ENCODE measurements at places on chromosomes 4 and X. TPM values are rescaled to one million over a fixed set of nuclear protein-coding genes. Genes with fewer than 3 reads are reported as not detected.

The CENPC gene
- 15.7 TPM for total RNA-seq

The PLP1 gene
- total RNA-seq: 49.2 TPM

The GAGE12F gene
- not detected for total RNA-seq

The NOX1 gene
- not detected for total RNA-seq

The CTAG1A gene
- not detected for total RNA-seq

The PDZD4 gene
- 169 TPM for total RNA-seq

The REELD1 gene
- not detected for total RNA-seq

The MMRN1 gene
- total RNA-seq: not detected

The RP2 gene
- 6.1 TPM for total RNA-seq

The ZFYVE28 gene
- 3.9 TPM for total RNA-seq

The CPZ gene
- 28.8 TPM for total RNA-seq

The CXXC4 gene
- total RNA-seq: 1.8 TPM

DNA sequence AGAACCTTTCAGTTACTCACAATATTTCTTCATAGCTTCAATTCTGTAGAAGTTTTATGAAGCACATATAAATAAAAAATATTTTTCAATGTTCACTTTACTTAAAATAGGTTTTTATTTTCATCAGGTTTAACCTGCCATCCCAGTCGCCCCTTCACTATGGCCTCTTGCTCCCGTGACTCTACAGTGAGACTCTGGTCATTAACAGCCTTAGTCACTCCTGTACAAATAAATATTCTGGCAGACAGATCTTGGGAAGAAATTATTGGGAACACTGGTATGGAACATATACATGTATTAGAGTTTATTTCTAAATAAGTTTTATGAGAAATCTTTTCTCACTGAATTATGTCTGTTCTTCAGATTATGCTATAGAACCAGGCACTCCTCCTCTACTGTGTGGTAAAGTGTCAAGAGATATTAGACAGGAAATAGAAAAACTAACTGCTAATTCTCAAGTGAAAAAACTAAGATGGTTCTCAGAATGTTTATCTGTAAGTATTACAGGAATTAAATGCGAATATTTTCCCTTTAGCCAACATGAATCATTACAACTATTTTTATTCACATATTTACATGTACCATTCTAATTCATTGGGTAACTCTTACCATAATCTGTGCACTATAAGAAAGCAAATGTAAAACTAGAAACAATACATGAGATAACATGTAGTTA lies 45.6 kb downstream of the SPATA4 start:
- DNase-seq: no peak

GRCh38 chr4:118941149-118941548 lies 52.5 kb downstream of the SYNPO2 start:
- no peak for DNase-seq

GRCh38 chrX:121802881-121803412 lies 755.5 kb downstream of the GLUD2 start:
- no peak for DNase-seq

- DNase-seq: no peak
Measured at GRCh38 chr4:83093060-83093640, 21.4 kb downstream of the PLAC8 start.

- no peak for DNase-seq
Measured at GRCh38 chr4:74555231-74555630, 110.3 kb downstream of the AREG start.

- no peak for DNase-seq
Measured at GRCh38 chr4:181592221-181592745, 650.9 kb upstream of the TENM3 start.

- no peak for DNase-seq
Measured at GRCh38 chr4:42252315-42252714, 99.9 kb upstream of the BEND4 start.

- DNase-seq: no peak
Measured at GRCh38 chr4:133096972-133097371, 52.1 kb upstream of the PCDH10 start.

DNA sequence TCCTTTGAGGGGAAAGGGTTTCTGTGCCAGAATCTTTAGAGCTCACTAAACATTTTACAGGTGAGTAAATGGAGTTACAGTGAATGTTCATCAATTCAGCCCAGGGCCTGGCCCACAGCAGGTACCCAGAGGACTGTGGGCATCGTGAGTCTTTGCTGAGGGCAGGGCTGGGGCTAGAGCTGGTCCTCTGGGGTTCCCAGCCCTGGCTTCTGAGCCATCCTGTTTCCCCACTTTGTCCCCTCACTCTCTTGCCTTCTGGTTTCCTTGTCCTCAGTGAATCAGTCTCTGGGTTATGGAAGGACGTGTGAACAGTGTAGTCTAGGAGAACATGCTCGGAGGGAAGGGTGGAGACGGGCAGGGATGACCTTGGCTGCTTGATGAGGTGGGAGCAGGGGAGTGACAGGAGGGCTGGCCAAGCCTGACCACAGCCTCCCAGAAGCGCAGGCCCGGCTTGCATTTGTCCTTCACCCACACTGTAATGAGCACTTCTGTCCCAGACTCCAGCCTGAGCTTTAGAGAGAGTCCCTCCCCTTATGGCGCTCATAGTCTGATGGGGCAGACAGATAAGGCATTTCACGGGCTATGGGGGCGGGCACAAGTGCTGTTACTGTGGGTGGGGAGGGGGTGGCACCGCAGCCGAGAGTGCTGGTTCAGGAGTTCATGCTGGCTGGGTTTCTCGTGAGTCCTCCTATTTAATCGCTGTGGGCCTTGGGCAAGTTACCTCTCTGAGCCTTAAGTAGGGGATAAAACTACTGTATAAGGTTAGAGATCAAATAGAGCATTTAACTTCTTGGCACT lies 17.3 kb downstream of the TBC1D14 start:
- no peak for DNase-seq

- DNase-seq: no peak
Measured at GRCh38 chr4:139243448-139244365, 36.3 kb downstream of the MGARP start.

- no peak for DNase-seq
Measured at GRCh38 chrX:43809463-43809862, 72.8 kb downstream of the MAOB start.

- no peak for DNase-seq
Measured at GRCh38 chrX:105297041-105297440, 76.5 kb upstream of the TEX13A start.

DNA sequence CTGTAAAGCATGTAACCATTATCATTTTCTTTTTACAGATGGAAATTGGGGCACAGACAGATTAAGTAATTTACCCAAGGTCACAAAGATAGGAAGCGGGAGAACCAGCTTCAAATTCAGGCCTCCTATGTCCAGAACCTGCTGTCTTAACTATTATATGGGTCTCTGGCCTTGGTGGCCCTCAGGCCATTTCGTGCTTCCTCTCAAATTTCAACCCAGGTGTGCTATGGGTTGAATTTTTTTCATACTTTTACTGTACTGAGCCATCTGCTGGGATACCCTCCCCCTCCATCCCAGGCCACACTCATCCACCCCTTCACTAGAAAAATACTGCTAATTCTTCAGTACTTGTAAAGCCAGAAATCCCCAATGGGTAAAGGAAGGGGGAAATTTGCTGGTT lies 42.3 kb downstream of the KLF3 start:
- no peak for DNase-seq

DNA sequence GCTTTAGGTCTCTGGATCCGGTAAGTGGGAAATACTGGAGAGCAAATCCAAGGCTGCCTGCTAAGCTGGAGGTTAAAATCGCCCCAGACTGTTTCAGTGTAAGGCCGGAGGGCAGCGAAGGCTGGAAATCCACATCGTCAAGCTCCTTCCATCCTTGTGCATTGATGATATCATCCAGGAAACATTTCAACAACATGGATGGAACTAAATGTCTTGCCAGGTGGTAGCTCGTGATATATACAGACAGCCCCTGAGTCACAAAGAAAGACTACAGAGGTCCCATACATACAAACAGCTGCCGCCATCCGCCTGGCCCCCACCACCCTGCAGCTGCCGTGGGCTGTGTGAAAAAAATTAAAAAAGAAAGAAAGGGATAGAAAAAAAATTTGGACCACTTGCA lies 148.9 kb upstream of the RBPJ start:
- DNase-seq: no peak

- no peak for DNase-seq
Measured at GRCh38 chrX:125132274-125132673, 187.4 kb upstream of the TEX13C start.

- DNase-seq: no peak
Measured at GRCh38 chr4:75633846-75634245, 3.5 kb upstream of the CDKL2 start.

GRCh38 chrX:41670112-41670511 lies 18.7 kb upstream of the GPR34 start:
- no peak for DNase-seq

GRCh38 chrX:150879855-150880807 lies 18.3 kb downstream of the CD99L2 start:
- no peak for DNase-seq

- no peak for DNase-seq
Measured at GRCh38 chr4:100306018-100306417, 115.8 kb upstream of the DDIT4L start.

DNA sequence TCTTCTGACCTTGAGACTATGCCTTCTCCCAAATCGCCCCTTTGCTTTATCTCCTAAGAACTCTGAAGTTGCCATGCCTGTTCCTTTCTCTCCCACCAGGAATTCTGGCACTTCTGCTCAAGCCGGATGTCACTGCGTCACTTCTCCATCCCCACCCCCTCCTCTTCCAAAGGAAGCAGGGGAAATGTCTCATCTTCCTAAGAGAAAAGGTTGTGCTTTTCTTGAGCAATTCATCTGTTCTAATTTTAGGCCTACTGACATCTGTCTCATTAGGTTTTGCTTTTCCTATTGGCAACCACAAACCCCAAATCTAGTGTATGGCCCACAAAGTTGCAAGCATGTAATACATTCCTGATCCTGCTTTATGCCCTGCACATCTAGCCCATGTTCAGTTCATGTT lies 163.1 kb upstream of the PLAC1 start:
- DNase-seq: no peak

All from H1 (cell line).